ENCODE measurements at places on chromosomes 16 and 17.

DNA sequence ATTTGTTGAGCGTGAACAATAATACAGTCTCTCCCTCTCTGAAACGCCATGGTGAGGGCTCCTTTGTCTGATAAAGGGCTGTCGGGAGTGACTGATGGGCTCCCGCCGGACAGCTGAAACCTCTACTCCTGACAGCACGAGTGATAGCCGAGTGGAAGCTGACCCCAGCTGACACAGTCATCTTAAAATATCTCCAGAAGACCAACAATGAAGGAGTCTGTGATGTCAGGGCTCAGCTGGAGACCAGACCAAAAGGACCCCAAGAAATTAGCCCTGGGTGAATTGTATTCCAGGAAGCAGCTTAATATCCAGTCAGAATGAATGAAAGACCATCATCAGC is 22.4 kb downstream of the CCDC182 start:
- DNase-seq: no peak

- DNase-seq: peak; percentile 50
Measured at GRCh38 chr17:45225051-45225700, 3.5 kb downstream of the FMNL1 start.

DNA sequence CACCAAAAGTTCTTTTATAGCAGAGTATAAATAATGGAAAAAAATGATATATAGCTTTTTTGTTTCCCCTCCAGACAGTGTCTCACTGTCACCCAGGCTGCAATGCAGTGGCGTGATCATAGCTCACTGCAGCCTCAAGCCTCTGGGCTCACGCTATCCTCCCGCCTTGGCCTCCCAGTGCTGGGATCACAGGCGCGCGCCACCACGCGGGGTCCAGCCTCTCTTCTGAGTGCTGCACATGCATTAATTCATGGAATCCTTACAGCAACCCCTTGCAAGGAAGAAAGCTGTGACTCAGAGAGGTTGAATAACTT is 18.0 kb upstream of the ZNF629 start:
- no peak for DNase-seq

- DNase-seq: no peak
Measured at GRCh38 chr17:64217249-64217691, 45.8 kb downstream of the TEX2 start.

- no peak for DNase-seq
Measured at GRCh38 chr17:69357701-69358100, 30.8 kb upstream of the ABCA5 start.

DNA sequence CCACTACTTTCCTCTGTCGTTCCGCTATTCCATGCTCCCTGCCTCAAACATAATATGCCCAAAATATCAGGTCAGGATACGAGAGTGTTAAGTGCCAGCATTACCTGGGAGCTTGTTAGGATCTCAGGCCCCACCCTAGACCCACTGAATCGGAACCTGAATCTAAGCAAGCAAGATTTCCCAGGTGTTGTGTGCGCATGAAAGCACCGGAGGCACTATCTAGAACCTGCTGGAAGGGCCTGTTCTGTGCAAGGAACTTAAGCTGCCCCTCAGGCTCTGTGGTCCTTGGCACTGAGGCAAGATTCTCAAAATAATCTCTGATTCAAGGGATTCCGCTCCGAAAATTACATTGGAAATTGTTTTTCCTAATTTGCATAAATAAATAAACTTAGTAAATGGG is 107.7 kb upstream of the NOL11 start:
- no peak for DNase-seq

DNA sequence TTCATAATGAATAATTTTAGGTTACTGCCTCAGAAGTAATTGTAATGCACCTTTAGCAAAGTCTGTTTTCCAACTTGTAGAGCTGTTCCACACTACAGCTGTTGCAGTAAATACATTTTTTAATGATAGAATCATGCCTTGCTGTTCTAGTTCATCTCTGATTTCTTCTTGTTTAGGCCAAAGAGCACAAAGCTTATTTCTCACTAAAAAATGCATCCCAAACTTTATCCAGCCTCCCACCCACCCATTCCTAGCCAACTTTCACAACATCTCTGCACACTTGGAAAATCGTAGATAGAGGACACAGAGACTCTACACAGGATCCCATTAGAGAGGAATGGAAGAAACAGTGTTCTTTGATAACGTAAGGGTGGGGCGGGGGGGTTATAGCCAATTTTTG is 252.2 kb upstream of the DYNLRB2 start:
- DNase-seq: no peak

DNA sequence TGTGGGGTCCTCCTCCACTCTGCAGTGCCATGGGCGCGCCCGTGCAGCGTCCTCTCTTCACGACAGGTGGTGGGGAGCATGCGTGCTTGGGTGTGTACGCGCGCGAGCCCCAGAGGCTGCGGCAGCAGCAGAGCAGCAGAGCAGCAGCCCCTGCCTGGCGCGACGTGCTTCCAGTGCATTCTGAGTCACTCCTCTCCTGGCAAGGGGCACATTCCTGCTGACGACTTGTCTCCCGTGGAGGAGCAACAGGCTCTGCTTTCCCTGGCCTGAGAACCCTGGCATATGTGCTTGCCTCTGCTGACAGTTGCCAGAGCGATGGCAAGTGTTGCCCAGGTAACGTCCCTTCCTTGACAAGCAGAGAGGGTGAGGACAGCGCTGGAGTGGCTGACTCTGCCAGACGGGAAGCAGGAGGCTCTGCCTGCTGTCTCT is 133.8 kb upstream of the PLCG2 start:
- DNase-seq: no peak

DNA sequence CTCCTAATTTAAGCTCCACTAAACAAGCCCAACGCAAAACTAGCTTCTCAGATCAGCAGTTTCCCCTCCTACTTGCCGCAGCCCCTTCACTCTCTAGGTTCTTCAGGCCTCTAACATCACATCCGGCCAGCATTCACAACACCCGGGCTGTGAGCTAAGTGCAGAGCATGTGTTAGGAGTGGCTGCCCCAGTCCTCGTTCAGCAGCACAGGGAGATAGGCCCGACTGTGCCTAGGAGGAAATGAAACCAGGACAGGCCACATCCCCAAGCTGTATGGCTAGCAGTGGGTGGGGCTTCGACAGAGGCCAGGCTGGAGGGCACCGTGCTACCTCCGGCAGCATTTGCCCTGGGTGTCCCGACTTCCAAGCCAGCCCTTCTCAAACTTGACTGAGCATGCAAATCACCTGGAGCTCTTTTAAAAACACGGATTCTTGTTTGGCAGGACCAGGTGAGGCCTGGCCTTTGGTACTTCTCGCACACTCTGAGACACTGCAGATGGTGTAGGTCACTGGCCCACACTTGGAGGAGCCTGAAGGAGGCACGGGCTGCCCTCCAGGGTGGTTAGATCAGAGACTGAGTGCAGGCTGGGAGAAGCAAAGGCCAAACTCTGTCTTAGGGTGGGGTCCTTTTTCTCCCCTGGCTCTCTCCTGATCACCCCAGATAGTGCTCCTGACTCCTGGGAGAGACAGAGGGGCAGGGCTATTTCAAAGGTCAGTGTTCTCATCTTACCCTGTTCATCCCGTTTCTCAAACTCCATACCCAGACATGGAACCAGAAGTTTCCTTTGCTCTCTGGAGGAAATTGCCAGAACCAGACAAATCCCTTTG is 202.0 kb downstream of the C16orf78 start:
- no peak for DNase-seq

- DNase-seq: no peak
Measured at GRCh38 chr17:19019041-19019941, 14.7 kb upstream of the FAM83G start.

GRCh38 chr17:38910325-38910724 is 15.1 kb upstream of the LASP1NB start:
- no peak for DNase-seq

DNA sequence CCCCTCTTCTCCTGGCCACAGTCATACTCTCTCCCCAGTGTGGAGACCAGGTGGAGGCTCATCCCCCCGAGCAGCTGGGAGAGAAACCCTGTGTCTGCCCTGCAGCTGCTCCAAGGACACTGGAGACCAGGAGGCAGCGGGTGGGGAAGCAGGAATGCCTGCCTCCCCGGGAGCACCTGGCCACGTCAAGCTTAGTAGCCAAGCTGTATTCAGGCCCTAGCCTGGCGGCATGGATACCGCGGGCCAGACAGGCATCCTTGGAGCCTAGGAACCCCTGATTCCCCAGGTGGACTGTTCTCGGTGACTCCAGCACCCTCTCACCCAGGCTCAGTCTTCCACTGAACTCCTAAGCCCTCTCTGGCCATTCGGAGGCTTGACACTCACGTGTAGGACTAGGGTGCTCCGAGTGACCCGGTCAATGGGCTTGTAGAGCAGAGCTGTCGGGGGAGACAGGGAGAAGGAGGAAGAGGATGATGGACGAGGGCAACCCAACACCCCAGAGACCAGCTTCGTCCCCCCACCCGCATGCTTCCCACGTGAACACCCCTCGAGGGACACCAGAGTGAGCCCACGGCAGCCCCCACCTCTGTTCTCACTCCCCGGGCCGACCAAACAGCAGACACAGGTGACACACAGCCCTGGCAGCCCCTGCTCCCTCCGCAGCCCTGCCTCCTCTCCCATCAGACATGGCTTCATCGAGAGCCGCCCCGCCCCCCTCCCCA is 76.5 kb downstream of the TIMM22 start:
- no peak for DNase-seq

DNA sequence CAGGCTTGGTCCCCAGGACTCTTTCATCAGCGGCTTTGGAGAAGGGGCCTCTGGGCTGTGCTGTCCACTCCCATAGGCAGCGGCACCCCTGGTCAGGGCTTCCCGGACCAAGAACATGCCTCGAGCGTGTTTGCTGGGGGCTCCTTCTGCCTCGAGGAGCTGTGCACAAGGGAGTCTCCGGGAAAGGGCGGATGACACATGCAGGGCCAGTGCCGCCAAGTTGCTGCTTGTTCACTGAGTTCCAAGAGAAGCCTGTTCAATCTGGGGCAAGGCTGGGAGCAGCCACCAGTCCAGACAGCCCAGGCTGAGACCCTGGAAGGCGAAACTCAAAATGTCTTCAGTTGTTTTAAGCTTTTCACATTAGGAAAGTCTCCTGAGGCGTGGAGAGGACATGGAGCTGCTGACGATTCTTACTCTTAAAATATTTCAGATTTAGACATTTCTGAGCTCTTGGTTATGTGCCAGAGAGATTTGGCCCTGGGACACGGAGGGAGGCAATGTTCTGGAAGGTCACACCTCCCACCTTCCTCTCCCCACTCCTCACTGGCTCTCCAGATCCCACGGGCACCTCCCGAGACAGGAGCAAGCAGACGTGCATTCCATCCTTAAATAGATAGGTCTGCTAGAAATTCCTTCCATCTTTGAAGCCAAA is 84.5 kb upstream of the ZNF469 start:
- no peak for DNase-seq

Data from hematopoietic multipotent progenitor cell treated with erythropoietin and hydrocortisone succinate and interleukin-3 and kit ligand, for 8 days (in vitro differentiated cells).